CD4-positive, alpha-beta T cell treated with Interleukin-15 for 4 hours (primary cell): ENCODE measurements at places on chromosomes 2 and 18.

DNA sequence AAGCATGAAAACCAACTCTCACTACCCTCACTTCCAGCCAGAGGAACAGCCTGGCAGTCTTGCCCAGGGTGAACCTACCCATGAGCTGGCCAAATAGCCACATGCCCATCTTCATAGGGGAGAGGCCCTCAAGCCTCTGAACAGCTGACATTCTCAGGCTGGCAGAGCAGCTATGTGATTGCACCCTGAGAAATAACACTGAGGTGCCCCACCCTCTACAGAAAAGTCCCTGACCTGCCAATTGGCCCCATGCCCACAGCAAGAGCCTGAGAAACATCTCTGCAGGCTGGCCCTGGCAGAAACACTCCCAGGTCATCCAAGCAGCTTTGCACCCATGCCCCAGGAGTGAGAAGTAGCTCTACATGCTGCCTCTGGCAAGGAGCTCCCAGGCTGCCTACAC, 127.4 kb upstream of the OTX1 start:
- no peak for DNase-seq

- no peak for DNase-seq
These were observed 38.7 kb upstream of the MEX3C start for GRCh38 chr18:51236225-51236624.

DNA sequence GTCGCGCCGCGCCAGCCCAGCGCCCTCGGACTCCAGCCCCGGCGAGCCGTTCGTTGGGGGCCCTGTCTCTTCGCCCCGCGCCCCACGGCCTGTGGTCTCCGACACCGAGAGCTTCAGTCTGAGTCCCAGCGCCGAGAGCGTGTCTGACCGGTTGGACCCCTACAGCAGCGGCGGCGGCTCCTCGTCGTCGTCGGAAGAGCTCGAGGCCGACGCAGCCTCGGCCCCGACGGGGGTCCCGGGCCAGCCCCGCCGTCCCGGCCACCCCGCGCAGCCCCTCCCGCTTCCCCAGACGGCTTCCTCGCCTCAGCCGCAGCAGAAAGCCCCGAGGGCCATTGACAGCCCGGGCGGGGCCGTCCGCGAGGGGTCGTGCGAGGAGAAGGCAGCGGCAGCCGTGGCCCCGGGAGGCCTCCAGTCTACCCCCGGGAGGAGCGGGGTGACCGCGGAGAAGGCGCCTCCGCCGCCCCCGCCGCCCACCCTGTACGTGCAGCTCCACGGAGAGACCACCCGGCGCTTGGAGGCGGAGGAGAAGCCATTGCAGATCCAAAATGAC, 1.4 kb downstream of the PHLPP1 start:
- peak; percentile 31 for DNase-seq

- DNase-seq = no peak
These were observed 12.3 kb upstream of the C2orf42 start for GRCh38 chr2:70203086-70203485.

DNA sequence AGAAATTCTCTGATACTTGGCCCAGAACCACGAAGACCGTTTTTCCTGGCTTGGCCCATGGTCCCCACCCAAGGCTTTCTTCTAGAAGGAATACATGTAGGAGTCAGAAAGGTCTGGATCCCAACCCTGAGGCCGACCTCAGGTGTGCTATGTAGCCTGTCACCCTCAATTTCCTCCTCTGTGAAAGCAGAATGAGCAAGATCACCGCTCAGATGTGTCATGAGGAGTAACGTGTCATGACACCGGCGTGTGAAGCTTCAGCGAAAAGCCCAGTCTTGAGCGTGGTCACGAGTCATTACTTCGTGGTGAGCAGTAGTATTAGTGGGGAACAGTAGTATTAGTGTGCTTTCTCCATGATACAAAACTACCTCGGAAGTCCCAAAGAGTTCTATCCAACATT, 103.4 kb downstream of the ALPK2 start:
- DNase-seq = no peak
